Gastroesophageal sphincter (tissue), 4 donors: ENCODE measurements at places on chromosomes 5 and 9. TPM values are rescaled to one million over a fixed set of nuclear protein-coding genes. Genes with fewer than 3 reads are reported as not detected.

DNA sequence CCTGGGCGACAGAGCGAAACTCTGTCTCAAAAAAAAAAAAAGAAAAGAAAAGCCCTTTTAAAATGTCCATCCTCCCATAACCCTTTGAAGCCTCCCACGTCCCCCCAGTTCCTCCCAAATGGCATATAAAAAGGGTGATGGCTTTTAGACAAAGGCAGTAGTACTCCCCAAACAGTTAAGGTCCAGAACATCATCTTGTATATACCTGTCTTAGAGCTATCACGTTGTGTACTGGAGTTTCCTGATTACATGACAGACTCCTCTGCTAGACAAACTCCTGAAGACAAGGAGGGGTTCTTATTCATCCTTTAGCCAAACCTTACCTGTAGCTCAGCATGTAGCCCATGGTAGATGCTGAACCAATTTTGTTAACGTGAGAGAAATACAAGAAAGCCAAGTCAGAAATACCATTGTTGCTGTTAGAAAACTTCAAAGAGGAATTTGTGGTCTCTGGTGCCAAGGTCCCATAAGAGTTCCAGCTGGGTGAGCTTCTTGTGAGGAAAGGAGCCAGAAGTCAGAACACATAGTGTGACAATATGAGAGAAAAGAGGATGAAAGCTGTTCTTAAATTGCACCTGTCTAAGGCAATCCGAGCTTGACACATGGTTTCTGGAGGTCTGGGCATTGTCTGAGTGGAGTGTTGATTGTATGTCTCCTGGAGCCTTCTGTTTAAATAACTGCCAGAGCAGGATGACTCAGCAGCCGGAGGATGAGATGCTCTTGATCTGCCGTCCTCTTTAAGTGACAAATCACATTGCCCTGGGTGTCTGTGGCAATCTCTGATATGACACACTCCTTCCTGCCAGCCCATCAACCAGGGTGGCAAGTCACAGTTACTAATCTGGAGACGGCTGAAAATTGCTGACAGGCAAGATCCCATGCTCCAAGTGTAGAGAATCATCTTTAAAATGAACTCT is 69.1 kb downstream of the ARRDC3 start:
- ATAC-seq, result peak; percentile 75

DNA sequence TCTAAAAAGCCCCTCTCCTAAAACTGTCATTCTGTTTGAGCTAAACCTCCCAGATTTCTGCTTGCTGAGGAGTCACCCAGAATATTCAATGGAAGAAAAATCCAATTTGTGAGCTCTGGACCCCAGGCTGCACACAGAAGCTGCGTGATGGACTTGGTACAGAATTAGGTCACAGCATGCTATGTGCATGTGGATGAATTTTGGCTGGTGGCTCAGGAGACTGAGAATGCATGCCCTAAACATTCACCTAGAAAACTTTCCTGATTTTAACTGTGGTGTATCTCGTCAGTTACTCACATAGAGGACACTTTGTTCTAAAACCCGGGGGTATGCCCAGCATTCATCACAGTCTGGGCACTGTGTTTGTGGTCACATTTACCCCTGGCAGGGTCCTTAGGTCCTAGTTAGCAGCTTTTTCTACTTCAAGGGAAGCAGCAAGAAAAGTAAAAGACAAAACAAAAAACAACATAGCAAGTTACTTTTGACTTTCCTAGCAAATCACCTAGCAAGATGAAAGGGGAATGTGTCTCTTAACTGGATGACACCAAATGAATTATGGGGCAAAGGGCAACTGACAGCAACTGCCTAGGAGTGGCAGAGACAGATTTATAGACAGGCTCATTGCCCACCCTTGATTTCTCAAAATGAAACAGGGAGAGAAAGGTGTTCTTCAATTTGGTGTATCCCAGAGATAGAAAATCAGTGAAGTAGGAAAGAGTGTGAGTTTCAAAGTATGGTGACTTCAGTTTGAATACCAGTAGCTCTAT is 8.3 kb upstream of the SHROOM1 start:
- ATAC-seq, result no peak

DNA sequence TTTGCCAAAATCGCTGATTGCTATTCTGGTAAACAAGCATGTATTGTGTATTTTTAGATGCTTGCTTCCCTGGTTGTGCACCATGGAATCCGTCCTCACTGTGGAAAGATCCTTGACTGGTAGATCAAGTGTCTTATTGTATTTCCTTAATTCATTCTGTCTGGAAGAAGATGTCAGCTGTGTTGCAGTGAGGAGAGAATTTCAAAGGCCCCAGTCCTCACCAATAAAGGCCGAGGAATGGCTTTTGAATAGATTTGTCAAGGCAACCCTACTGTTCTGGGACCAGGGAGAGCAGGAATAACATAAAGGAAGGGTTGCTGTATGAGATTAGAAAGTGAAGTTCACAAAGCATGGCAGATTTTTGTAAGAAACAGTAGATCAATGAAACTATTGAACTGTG is 36.2 kb upstream of the POU5F2 start:
- no peak for ATAC-seq

Gene PKN3
- total RNA-seq, result 7.5 TPM

Gene FOXI1
- not detected for total RNA-seq

Gene FOXD4L4
- not detected for total RNA-seq

DNA sequence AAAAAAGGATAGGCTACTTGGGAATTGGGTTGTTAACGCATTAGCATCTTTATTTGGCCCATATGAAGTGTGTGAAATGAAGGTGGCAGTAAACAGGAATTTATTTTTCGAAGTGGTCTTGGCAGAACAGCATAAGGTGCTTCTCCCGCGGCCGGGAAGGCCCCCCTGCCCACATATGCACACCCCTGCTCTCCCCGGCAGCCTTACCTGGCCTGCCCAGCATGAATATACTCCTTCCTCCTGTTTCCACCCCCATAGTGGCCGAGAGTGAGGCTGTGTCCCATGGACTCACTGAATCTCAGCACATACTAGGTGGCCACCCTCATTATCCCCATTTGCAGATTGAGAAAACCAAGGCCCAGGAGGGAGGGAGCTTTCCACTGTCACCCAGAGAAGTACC is 54.0 kb upstream of the OLFM1 start:
- no peak for ATAC-seq

- peak; percentile 62 for ATAC-seq
Observed at GRCh38 chr5:54217826-54218503, 92.4 kb downstream of the ARL15 start.

DNA sequence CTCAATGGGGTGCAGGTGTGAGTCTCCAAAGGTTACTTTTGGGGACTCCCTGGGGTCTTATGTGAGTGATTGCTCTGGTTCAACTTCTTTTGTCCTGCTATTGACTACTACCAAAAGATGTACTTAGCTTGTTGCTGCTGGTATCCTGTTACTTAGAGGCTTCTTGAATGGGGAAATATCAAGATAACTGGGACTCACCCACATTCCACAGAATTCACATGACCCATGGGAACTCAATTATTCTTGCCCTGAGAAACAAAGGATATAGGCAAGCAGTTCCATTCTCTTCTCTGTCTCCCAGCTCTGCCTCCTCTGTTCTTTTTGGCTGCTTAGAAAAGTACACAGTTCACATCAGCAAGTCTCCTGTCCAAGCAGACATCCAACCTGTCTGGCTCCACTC is 105.9 kb downstream of the UNC13B start:
- ATAC-seq, result no peak

Gene PAPPA
- 3.4 TPM for total RNA-seq

Gene CARTPT
- total RNA-seq, result 8.8 TPM

DNA sequence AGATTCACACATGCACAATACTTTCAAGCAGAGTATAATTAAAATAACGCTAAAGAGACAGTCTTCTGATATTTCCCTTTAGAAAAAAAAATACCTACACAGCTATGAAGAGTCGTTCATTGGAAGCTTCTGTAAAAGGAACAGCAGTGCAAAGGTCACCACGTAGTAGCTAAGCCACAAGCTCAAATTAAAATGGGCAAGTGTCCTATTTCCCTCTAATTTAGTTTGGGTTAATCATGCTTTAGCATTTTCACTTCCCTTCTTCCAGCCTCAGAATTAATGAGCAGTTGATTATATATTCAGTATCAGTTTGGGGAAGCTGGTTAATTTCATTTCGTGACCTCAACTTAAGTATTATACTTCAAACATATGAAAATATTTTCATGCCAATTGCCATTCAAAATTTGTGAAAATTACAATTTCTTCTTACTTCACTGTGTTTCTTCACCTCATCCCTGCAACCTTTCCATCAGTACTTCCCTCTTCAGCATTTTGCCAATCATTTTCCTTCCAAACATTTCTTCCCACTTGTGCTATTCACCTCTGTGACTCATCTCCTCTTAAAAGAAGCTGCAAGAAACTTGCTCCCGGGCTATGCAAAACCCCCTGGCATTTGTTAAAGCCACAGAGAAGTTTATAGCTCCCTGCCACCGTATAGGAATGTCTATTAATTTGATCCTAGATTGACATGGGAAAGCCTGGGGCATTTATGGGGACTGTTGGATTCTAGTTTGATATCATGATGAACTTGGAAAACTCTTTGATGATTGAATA is 83.0 kb downstream of the DMRTA1 start:
- no peak for ATAC-seq

DNA sequence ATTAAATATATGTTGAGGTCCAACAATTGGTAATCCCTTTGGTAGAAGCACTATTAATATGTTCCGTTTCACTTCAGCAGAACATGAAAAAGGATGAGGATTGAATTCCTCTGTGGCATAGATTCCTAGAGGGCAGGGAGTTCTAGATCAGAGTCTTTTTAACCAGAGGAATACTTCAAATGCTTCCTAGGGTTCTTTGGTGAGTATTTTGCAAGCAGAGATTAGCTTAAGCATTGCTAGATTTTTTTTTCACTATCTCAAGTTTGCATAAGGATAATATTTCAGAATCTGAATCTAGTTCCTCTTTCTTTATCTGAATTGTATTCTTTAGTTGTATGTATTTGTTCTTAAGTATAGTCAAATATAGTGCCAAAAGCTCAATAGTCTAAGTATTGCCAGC is 116.6 kb upstream of the ADAMTSL1 start:
- ATAC-seq, result no peak

Gene CDK5RAP2
- 41.6 TPM for total RNA-seq
